ENCODE measurements at places on chromosomes 16 and 17.

- no peak for DNase-seq
Observed at GRCh38 chr16:8199390-8199789, 390.9 kb downstream of the TMEM114 start.

- peak; percentile 92 for DNase-seq
Observed at GRCh38 chr17:62693616-62694409, 66.3 kb downstream of the MRC2 start.

DNA sequence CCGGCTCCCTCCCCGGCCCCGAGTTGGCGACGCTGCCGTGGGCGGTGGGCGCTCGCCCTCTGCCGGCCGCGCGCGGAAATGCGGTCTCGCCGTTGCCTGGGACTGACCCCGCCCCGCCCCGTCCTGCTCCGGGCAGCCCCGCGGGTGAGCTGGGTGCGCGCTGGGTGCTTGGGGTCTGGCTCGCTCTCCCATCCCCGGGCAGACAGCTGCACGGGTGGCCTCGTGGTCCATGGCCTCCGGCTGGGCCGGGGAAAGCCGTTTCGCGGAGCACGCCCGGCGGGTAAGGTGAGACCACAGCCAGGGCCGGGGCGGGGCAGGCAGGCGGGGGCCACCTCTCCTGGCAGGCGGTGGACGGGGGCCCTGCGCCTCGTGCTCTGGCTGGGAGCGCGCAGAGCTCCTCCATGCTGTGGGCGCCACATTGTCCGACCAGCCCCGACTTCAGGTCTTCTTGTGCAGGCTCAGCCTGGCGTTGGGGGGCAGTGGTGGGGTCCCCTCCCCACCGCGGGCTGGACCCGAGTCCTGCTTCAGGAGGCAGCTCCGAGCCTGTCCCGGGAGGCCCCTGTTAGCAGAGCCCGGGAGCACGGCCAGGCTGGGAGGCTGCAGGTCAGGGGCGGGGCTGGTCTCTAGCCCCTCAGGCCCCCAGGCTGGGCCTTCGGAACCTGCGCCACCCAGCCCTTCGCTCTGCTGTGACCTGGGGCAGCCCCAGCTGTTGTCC lies 7.0 kb upstream of the C1QTNF8 start:
- DNase-seq, result no peak

DNA sequence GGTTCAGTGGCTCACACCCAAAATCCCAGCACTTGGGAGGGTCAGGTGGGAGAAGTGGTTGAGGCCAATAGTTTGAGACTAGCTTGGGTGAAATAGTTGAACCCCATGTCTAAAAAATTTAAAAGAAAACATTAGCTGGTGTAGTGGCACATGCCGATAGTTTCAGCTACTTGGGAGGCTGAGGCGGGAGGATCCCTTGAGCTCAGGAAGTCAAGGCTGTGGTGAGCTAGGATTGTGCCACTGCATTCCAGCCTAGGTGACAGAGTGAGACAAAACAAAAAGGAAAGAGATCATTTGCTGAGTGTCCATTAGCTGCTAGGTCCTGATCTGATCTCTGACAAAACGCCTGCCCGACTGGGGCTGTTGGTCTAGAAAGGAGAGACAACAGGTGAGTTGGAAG lies 14.1 kb upstream of the DBNDD1 start:
- no peak for DNase-seq

- no peak for DNase-seq
Observed at GRCh38 chr16:65702707-65703402, 581.0 kb upstream of the CDH11 start.

DNA sequence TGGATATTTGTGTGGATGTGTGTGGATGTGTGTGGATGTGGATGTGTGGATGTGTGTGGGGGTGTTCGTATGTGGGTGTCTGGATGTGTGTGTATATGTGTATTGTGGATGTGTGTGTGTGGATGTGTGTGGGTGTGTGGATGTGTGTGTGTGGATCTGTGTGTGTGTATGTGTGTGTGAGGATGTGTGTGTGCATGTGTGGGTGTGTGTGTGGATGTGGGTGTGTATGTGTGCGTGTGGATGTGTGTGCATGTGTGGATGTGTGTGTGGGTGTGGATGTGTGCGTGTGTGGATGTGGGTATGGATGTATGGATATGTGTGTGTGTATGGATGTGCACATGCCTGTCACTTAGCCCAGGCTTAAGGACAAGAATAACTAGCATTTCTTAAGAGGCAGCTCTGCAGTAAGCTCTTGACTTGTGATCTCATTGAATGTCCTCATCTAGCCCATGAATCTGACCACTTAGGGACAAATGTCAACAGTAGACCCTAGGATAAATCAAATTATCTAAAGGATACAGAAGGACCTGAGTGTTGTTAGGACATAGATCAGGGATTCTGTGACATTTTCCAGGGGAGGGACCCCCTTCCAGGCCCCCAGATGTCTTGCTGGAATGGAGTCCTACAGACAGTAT lies 83.5 kb downstream of the BMERB1 start:
- no peak for DNase-seq

DNA sequence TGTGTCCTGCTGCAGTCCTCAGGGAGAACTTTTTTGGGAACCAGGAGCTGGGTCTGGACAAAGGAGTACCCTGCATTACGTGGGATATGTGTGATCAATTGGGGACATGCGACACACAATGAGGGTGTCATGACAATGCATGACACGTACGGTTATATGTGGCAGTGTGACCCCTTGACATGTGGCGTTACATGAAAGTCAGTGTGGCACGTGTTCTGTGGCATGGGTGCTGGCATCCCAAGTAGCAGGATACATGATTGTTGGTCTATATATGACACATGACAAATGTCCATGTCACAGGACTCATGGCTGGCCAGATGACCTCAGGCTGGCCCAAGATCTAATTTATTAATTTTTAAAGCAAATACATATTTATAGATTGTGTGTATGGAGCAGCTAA lies 9.7 kb upstream of the CPNE2 start:
- DNase-seq, result no peak

- DNase-seq, result no peak
Observed at GRCh38 chr16:87955302-87956097, 4.3 kb downstream of the BANP start.

- DNase-seq, result peak; percentile 80
Observed at GRCh38 chr17:60390925-60391470, 935 bp downstream of the USP32 start.

GRCh38 chr17:830950-831349 lies 48.8 kb downstream of the MRM3 start:
- DNase-seq, result no peak

Data from DMS 273 treated with DMSO at 0.1 percent for 48 hours (cell line).